ENCODE measurements at places on chromosomes 11 and 22.

DNA sequence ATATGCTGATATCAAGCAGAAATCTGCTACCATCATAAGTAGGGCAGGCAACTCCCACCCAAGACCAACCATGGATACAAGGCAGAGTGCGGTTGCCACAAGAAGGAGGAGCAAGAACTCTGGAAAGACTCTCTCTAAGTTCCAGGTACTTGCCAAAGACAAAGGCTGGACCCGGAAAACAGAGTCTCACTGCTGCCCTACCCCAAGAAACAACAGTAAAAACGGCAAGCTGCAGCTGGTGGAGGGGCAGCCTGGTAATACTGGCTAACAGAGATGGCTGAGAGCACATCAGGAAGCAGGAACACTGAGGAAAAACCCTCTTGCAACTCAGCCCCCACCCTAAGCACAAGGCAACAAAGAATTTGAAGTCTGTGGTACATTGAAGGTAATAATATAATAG is 27.7 kb upstream of the NXPE2 start:
- DNase-seq = no peak

GRCh38 chr11:118263695-118264568 is at the start of gene MPZL2:
MPZL2 (minus strand) TSS chr11:118264297; CDS start chr11:118264153, 144 bp downstream.
- DNase-seq = peak; percentile 77

- no peak for DNase-seq
These were observed 43.8 kb downstream of the KCNQ1OT1 start for GRCh38 chr11:2655834-2656622.

DNA sequence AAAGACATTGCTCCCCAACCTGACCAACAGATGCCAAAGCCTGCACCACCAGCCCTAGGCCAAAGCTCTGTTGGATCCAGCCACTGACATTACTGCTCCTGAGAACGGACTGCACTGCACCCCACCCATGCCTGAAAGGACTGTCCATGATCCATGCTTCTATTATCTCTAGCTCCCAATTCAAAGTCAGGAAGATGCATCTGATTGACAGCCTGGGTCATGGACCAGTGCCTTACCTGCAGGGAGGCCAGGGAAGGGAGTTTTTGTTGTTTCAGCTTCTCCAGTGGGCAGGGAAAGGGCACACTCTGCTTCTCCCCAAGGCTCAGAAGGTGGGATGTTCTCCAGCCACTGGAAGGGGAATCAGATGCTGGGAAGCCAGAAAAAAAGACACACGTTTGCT is 4.8 kb upstream of the PRDM11 start:
- no peak for DNase-seq

DNA sequence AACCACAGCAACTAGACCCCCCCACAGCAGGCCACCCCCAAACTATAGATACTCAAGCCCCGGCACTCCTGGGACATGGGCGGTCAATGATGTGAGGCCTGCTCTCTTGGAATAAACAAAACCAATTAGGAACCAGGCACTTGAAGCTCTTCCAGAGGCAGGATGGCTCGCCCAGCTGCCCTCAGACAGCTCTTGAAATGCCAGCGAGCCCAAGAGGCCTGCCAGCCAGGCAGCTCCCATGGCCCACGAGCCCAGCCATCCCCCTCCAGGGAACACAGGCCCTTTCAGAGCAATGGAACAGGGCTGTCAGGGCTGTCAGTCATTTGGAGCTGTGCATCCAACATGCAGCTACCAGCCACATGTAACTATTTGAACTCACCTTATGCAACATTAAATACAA is 34.0 kb upstream of the TFIP11 start:
- DNase-seq = no peak

GRCh38 chr22:25368271-25368670 is 148.8 kb downstream of the CRYBB2 start:
- peak; percentile 58 for DNase-seq

DNA sequence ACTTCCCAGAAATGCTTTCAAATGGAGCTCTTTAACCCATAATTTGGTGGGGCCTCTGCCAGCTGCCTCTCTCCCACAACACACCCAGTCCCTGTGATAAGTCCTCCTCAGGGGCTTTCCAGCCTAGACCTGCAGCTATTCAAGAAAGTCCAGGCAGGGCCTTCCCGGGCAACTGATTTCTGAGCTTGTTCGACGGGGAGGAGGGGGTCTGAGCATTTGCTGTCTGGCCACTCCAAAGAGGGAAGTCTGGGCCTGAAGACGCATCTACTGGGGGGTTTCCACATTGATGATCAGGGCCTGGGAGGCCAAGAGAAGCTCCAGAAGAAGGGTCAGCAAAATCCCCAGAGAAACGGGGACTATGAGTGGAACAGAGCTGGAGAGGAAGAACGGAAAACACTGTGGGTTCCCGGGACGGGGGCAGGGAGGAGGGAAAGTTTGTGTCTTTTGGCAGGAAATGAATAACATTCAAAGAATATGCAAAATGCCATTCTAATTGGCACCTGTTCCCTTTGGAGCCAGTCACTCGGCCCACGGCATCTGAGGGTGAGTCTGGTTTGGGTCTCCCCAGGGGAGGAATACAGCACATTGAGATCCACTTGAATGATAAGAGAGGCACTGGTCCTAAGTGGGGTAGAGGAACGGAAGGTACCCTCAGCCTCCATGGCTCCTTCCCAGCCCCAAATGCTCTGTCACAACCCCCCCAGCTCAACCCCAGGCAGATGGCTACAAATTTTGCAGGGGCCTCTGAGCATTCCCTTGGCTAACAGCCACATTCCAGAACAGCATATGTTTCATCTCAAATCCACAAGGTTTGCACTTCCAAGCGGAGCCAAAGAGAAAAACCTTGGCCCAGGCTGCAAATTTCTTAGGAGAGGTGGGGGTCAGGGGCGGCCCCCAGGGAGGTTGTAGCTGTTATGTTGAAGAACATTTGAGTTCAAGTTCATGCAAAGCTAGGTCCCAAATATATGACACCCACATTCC is 72.0 kb downstream of the RPUSD4 start:
- no peak for DNase-seq

Measured in Peyer's patch (tissue), 4 donors.